Activated T-cell treated with anti-CD3 and anti-CD28 coated beads, Interleukin-2, amount 50 U/mL, for 24 hours (primary cell): ENCODE measurements at places on chromosomes 7 and 10.
A peak's percentile ranks its signal among the peaks of the same experiment; 100 is the strongest.

- H3K27ac ChIP-seq: no peak overlapping the region
- H3K36me3 ChIP-seq: no peaks in the 10 kb centered on the region
- H3K4me3 ChIP-seq: no peak overlapping the region
- peaks cover 40% of the 10 kb centered on the region for H3K27me3 ChIP-seq
- peaks cover 12% of the 10 kb centered on the region for H3K4me1 ChIP-seq
These were observed 34.5 kb upstream of the BPGM start for GRCh38 chr7:134612197-134612596.

DNA sequence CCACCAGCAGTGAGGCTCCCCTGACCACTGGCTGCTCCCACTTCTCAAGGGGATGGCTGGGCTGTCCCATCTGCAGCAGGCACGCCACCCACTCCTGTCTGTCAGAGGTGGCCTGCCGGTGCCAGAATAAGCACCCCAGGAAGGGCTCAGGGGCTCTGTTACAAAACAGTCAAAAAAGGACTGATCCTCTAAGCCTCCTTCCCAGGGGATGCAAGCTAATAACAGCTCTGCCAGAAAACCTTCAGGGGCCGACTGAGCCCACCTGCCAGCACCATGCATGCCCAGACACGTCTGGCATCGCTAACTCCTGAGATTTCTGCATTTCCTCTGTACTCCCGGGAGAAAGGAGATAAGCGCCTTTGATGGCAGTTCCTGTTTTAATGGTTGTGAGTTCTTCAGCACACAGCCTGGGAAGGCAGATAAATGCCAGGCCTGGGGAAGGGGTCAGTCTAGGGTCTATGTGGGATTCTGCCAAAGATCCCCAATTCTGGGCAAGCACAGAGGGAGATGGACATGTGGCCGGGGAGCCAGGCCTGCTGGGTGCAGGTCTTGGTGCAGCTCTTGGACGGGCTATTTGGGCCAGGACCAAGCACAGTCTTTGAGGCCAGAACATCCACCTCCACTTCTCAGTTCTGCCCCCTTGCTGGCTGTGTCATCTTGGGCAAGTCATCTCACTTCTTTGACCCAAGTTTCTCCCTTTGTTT, 128.4 kb downstream of the ARHGAP22 start:
- no peaks in the 10 kb centered on the region for H3K4me1 ChIP-seq
- no peaks in the 10 kb centered on the region for H3K36me3 ChIP-seq
- no peak overlapping the region for H3K27ac ChIP-seq
- peak; percentile 7 for DNase-seq

- no peaks in the 10 kb centered on the region for H3K27me3 ChIP-seq
- H3K27ac ChIP-seq: no peak overlapping the region
- H3K4me3 ChIP-seq: no peak overlapping the region
- no peaks in the 10 kb centered on the region for H3K36me3 ChIP-seq
These were observed 112.7 kb upstream of the BMPER start for GRCh38 chr7:33792547-33793105.

- H3K36me3 ChIP-seq: no peaks in the 10 kb centered on the region
- peaks cover 5% of the 10 kb centered on the region for H3K4me1 ChIP-seq
- no peak for DNase-seq
- no peak overlapping the region for H3K4me3 ChIP-seq
- H3K27me3 ChIP-seq: no peaks in the 10 kb centered on the region
- H3K27ac ChIP-seq: no peak overlapping the region
These were observed 40.2 kb downstream of the C10orf105 start for GRCh38 chr10:71679425-71679824.

GRCh38 chr7:18624459-18624858, 128.9 kb downstream of the HDAC9 start:
- DNase-seq: no peak
- no peaks in the 10 kb centered on the region for H3K36me3 ChIP-seq
- no peaks in the 10 kb centered on the region for H3K4me1 ChIP-seq

DNA sequence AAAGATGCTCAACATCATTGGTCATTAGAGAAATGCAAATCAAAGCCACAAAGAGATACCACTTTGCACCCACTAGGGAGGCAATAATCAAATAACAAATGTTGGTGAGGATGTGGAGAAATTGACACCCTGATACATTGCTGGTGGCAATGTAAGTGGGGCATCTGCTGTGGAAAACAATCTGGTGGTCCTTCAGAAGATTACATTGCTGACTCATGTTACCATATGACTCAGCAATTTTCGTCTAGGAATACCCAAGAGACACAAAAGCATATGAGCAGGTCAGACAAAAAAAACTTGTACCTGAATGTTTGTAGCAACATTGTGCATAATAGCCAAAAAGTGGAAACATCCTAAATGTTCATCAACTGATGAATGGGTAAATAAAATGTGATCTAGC, 4.9 kb upstream of the CLDN3 start:
- no peak overlapping the region for H3K4me3 ChIP-seq
- H3K27ac ChIP-seq: no peak overlapping the region
- peaks cover 10% of the 10 kb centered on the region for H3K4me1 ChIP-seq
- H3K36me3 ChIP-seq: no peaks in the 10 kb centered on the region

DNA sequence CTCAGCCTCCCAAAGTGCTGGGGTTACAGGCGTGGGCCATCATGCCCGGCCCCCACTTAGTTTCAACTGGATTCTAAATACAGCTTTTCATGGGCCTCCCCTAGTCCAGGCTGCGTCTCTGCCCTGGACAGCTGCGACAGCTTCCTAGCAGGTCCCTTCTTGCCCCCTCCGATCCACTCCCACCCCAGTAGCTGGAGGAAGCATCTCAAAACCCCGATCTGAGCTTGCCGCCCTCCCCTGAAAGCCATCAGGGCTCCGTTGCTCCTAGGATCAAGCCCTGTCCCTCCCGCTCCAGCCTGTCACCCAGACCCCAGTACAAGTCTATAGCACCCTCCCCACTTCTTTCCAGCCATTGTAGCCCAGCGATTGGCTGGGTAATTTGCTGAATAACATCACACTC, 64.5 kb downstream of the VWA2 start:
- peaks cover 14% of the 10 kb centered on the region for H3K4me1 ChIP-seq
- H3K4me3 ChIP-seq: peak overlapping the region; percentile 75
- no peaks in the 10 kb centered on the region for H3K27me3 ChIP-seq
